ENCODE measurements at places on chromosomes 2 and 18.

GRCh38 chr18:63775166-63775730, at the start of gene SERPINB7:
SERPINB7 (plus strand) TSS chr18:63775418; CDS start chr18:63782373, 6,955 bp downstream.
- DNase-seq = peak; percentile 33

GRCh38 chr2:3287896-3288295, 89.7 kb downstream of the EIPR1 start:
- DNase-seq = no peak

DNA sequence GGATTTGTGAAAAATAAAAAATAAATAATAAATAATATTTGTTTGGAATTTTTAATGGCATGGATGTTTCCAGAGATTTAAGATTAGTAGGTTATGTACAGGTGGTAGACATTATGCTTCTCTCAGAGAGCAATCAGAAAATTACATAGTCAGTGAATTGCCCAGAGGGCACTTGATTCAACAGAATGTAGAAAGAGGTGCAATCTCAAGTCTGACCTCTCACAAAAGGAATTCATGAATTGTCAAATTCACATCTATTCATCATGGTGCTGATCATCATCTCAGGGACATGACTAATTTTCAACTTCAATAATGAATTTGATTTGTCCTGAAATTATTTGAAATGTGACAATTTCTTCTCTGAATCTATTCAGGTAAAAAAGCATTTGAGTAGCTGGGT, 172.5 kb downstream of the PDE11A start:
- no peak for DNase-seq

DNA sequence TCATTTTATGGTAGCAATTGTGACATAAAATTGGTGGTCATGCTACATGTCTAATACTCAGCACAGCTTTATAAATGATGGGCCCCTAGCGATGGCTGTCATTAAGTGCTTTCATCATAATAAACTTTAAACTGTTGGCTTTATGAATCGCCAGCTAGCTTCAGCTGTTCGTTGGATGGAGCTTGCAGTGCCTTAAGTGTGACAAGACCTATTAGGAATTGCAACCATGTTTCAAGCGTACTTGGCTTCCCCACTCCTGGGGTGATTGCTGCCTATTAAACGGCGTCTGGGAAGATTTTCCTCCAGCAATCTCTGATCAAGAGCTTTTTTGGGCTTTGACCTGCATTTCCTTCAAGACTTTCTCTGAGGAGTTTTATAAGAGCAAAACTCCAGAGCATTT, 164.5 kb upstream of the SIX3 start:
- no peak for DNase-seq

DNA sequence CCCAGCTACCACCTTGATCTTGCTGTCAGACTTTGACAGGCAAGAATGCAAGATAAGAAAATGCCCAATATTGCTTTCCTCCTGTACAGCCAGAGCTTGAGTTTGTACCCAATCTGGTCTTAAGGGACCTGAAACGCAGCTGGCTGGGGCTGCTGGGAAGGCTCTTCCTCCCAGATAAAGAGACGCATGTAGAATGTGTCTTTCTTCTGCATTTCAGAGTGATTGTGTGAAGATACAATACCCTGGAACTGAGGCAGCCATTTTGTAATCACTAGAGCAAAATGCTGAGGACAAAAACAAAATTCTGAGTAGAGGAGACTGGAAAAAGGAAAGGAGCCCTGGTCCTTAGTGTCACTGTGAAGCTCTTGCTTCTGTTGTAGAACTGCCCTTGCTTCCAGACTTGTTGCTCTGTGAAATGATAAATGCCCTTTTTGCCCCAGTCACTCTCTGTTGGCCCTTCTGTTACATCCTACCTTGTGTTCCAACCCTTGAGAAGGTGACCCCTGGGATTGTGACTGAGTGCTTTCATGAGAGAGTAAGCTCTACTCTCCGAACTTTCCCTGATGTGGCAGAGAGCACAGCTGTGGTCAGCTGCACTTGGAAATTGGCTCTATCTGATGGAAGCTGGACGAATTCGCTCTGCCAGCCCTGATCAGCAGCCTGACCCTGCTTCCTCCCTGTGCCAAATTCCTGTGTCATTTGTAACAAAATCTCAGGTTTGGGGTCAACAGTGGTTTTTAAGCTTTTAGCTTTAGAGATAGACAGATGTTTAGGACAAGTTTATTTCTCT, 137.4 kb upstream of the RBMS1 start:
- DNase-seq = no peak

DNA sequence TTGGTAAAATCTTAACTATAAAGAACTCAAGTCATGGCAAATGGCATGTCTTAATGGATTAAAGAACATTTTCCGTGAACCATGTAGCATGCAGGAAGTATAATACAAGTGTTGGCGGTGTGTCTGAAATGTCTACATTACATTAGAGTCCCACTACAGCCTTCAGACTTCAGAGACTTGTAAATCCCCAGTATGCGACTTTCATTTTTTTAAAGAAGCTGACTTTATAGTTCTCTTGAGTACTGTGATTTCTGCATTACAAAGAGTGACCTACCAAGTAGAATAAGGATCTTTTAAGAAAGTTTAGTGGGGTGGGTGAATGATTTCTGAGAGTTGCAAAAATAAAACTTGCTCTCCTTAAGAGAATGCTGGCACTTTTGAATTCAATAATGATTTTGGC, 140.7 kb upstream of the FN1 start:
- DNase-seq = no peak

DNA sequence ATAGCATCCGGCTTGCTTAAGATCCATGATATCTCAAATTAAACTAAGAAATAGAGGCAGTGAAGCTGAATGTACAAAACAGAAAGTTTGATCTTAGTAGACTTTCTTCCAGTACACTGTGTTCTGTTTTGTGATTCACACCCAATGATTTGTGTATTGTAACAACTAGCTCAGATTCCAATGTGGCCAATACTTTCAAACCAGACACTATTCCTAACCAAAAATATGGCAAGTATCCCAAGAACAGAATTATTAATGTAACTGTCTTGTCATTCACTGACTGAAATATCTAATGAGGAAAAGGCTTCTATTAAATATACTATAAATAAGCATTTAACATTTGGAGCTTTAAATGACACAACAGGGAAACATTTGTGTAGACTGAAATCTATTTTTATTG, 299.1 kb downstream of the NRXN1 start:
- no peak for DNase-seq

GRCh38 chr2:7338961-7339360, 421.7 kb downstream of the RNF144A start:
- DNase-seq = no peak

Measured in fibroblast of pulmonary artery (primary cell).